ENCODE measurements at places on chromosomes 1 and 21.

- peak; percentile 39 for DNase-seq
Measured at GRCh38 chr1:154386643-154387352, 18.3 kb upstream of the IL6R start.

DNA sequence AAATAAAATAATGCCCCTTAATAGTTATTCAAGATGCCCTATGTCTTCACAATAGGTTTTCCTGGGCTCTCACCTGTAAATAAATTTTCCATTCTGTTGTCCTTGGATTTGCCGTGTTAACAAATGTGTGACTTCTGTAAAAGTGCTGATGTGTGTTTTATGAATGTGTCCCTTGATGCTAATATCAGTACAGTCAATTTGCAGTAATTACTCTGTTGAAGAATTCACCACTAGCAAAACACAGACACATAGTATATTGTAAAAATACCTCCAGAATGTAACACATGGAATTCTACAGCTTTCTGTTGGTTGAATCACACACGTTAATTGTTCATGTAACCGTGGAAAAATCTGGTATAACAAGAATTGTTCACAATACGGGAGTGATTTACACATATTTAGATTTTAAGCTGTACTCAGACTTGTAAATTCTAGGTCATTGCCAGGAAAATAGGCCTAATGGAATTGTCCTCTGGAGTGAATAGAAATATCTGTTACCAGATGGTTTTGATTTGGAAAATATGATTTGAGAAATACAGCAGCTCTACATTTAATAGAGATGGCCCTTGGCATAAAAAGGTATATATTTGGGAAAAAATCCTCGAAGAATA, 36.7 kb upstream of the KCNK2 start:
- no peak for DNase-seq

GRCh38 chr1:116503546-116504307, 67.1 kb downstream of the CD58 start:
- no peak for DNase-seq

DNA sequence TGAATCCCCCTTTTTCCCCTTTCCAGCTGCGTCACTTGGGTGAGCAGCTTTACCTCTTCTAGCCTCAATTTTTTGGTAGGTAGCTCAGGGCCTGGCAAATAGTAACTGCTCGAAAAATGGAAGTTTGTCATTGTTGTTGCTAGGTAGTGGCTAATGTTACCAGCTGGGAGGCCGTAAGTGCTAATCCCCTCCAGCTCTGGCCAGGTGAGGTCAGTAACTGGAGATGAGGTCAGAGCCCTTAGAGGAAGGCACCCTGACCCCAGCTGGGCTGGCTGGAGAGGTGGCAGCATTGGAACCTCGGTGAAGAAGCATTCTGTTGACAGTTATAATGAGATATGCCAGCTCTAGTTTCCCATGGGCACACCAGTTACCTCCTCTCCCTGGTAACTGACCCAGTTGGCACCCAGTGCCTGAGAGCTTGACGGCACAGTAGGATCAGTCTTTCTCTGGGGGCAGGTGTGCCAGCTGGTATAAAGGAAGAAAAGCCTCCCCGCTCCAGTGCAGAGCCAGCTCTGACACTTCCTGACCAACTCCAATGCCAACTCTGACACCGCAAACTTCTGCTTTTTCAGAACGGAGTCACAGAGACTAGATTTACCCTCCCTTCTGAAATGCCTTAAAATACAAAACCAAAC, 35.0 kb upstream of the SLC2A1 start:
- DNase-seq = no peak

- DNase-seq = no peak
Measured at GRCh38 chr1:171809834-171810233, 28.4 kb downstream of the METTL13 start.

- DNase-seq = no peak
Measured at GRCh38 chr1:15883326-15883725, 35.8 kb downstream of the SPEN start.

GRCh38 chr1:201552941-201553351, 14.0 kb downstream of the NAV1 start:
- peak; percentile 90 for DNase-seq

DNA sequence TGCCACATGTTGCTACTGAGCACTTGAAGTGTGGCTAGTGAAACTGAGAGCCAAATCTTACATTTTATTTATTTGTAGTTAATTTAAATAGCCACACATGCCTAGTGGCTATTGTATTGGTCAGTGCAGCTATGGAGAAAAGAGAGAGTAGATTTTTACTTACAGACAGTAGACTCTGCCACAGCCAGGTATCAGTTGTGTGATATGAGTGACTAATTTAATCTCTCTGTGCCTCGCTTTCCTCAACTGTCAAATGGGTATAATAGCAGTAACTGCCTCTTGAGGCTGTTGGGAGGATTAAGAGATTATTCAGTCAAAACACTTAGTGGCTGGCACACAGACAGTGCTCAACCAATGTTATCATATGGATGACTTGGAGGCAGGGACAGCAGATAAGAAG, 49.0 kb downstream of the UBE2T start:
- DNase-seq = no peak

DNA sequence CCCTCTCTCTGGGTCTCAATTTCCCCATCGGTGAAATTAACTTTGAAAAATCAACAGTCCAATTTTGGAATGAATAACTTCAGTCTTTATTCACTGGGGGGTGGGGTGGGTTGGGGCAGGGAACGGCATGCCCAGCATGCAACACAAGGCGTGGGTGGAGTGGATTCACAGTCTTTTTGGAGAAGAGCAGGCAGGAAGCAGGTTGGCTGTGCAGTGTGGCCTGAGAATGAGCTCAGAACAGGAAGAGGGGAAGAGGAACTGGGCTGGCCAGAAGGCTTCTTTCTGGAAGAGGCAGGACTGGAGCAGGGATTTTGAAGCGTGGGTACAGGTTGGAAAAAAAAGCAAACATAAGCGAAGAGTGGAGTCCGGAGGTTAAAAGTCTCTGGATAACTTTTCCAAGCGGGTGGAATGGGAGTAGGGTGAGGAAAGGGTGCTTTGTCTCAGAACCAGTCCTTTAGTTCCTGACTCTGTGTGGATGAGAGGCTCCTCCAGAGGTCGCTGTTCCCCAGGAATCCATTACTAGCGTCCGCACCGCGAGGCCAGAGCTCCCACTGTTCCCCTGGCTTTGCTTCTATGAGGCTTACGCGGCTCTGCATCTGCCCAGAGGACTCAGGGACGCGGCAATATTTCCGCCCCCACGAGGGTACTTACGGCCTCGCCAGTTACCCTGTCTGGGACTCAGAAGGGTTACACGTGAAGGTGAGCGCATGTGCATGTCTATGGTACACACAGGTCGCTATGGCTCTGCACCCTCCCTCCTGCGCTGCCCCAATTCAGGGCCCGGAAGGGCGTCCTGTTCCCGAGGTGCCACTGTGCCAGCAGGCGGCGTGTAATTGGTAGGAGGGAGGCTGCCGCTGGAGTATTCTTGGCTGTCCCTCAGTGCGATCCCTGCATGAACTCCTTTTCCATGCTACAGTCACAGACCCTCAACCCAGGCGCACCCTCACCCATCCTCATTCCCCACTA, 5.5 kb upstream of the FOXD2 start:
- peak; percentile 72 for DNase-seq

- DNase-seq = peak; percentile 30
Measured at GRCh38 chr1:230064283-230064682, 2.8 kb upstream of the GALNT2 start.

DNA sequence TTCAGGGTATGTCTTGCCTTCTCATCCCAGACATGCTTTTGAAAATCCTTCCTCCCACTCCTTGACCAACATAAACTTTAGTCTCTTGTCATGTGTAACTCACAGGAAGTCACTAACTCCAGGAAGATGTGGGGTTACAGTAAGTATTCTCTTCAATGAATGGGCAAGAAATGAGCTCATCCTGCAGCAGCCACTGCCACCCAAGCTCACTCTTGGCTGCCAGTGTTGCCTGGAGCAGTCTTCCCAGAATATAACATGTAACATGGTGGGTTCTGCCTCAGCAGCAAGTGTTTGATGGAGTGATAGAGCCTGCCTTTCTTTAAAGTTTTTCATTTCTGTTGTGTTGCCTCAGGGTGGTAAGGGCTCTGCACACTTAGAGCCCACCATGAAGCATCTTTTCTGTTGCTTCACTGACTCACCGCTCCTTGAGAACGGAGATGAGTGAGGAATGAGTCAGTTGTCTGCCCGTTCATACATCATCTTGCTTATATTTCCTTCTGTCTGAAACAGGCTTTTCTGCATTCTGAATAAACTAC, 187.0 kb downstream of the TPR start:
- DNase-seq = peak; percentile 94

- DNase-seq = no peak
Measured at GRCh38 chr21:45455674-45456583, 51.0 kb downstream of the COL18A1 start.

DNA sequence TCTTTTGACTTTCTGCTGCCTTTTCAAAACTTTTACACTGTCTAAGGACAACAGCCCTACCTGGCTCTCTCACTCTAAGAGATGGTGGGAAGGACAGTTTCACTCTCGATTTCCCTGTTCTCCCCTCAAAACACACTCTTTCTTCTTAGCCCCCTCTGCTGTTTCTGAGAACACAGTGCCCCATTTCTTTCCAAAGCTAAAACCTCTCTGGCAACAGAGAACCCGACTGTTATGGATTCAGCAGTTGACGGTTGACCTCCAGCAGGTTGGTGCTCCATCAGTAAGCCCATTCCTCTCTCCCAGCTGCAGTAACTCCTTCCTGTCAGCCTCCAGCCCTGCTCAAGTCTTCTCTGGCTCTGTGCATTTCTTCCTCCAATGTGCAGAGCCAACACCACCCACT, 88.2 kb upstream of the ABCD3 start:
- DNase-seq = peak; percentile 61

DNA sequence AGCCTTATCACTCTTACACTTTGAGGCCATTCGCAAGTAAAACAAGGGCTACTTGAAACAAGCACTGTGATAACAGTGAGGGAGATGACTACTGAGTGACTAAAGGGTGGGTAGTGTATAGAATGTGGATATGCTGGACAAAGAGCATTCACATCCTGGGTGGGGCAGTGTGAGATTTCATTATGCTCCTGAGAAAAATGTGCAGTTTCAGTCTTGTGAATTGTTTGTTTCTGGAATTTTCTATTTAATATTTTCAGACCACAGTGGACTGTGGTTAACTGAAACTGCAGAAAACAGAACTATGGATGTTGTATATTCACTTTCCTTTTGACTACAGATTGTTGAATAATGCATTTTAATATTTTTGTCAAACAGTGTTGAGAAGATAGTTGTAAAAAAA, 25.1 kb upstream of the B3GALT2 start:
- DNase-seq = peak; percentile 77

DNA sequence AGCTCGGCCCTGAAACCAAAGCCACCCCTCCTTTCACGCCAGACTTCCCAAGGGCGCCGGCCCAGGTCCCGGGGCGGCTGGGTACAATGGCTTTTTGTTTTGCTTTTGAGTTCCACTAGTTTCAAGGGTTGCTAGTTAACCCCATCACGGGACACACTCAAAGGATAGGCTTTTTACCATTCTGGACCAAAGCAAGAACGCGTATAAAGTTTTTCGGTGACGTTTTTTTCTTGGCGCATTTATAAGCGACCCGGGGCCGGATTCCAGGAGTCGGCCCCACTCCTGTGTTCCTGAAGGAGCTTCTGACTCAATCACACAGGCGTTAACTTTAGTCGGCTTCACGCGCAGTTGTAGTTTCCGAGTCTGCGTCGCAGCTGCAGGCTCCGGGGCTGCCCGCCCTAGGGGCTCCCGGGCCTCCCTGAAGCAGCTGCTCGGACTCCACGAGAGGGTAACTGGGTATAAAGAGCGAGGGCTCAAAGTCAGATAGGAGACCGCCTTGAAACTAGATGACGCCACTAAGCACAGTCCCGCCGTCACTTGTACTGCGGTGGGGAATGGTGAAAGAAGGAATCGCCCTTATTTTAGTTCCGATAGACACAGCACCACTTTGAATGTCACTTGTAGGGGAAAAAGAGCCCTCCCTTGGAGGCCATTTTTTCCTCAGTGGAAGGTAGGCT, 707 bp upstream of the KLHL21 start:
- DNase-seq = peak; percentile 75

DNA sequence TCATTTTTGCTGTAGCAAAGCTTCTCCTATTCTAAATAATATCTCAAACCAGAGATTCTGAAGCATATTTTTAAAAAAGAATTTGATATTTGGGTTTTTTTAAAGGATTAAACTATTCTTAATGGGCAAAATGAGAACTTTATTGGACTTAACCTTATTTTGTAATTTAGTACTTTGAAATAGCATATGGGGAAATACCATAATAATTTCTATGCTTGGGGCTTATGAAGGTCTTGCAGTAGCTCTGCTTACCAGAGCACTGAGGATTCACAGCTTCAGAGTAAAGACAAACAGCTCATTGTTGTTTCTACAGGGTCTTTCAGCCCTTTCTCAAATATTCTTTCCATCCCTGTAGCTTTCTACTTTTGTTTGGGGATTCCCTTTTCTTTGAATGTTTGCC, 111.2 kb upstream of the ZNF648 start:
- DNase-seq = no peak

- DNase-seq = no peak
Measured at GRCh38 chr1:80533775-80534334, 1266.9 kb upstream of the ADGRL2 start.

- no peak for DNase-seq
Measured at GRCh38 chr1:91684481-91685196, 184.0 kb downstream of the CDC7 start.

DNA sequence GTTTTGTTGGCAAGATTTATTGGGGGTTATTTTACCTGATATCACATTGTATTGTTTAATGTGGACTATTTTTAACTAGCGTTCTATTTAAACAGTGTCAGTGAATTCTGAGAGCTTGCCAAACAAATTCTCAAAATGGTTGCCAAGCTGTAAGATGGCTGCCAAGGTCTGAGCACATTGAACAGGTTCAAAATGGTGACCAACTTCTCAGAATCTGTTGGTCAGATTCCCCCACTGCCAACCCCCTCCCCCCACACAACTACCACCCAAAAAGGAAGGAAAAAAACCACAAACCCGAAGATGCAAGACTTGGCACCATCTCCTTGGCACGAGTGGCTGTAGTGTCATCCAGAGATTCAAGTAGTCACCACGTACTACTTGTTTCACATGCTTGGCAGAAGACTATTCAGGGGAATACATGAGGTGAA, 159.1 kb downstream of the NFIA start:
- DNase-seq = peak; percentile 74

- no peak for DNase-seq
Measured at GRCh38 chr1:61978796-61979195, 215.9 kb upstream of the L1TD1 start.

- no peak for DNase-seq
Measured at GRCh38 chr1:11124965-11125364, 25.3 kb upstream of the EXOSC10 start.

DNA sequence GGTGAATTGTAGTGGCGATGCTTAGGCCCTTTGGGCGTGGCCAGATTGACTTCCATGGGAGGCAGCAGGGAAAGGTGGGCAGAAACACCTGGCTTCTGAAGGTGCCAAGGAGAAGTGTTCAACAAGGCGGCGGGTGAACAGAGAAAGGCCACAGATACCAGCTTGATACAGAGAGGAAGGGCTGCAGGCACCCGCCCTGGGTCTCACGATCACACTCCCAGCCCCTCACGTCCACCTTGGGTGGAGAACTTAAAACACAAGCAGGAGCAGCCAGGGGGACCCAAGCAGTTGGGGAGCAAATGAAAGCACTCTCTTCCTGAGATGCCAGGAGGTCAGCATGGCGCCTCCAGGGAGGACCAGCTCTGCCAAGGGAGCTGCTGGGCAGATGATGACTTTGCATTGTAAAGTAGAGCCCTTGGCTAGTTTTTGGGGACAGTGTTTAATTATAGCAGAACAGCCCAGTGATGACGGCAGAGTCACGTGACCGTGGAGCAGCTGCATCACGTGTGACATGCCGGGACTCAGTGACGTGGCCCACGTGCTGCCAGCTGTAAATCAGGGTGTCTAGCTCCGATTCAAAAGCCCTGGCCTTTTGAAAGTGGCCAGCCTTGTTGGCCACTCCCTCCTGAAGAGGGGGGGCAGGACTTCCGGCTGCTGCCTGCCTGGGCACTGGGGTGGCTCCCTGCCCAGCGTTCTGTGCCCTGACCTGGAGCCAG, 19.0 kb downstream of the SLC37A1 start:
- peak; percentile 28 for DNase-seq

Data from kidney tubule cell (primary cell).